Aorta (tissue), 5 donors: ENCODE measurements at places on chromosomes 1 and 21. TPM values are rescaled to one million over a fixed set of nuclear protein-coding genes. Genes with fewer than 3 reads are reported as not detected.

DNA sequence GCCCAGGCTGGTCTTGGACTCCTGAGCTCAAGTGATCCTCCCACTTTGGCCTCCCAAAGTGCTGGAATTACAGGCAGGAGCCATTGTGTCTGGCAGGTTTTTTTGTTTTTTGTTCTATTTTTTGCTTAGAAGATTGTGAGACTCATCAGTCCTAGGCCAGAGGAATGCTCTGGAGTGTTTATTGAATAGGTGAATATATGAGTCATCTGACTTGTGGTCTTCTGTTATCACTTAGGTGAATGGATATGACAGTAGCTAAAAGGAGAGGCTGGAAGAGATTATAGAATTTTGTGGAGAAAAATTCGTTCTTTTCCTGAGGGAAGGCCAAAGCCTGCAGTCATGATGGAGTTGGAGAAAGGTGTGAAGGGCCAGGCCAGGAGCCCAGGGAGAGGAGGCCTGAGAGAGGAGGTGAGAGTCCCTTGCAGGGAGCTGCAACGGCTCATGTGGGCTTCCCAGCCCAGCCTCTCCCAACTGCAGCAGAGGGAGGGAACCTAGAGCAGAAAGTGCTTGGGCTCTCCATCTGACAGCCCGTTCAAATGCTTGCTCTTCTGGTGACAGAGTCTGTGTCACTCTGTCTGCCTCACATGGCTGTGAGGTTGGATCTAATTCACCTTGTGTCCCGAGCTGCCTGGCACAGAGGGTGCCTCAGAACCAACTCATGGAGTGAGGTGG is 31.6 kb upstream of the ACOT11 start:
- H3K4me1 ChIP-seq = no peaks in the 10 kb centered on the region
- no peak overlapping the region for H3K4me3 ChIP-seq
- no peak for DNase-seq
- no peaks in the 10 kb centered on the region for H3K36me3 ChIP-seq

- no peaks in the 10 kb centered on the region for H3K4me1 ChIP-seq
- DNase-seq = no peak
- no peaks in the 10 kb centered on the region for H3K36me3 ChIP-seq
- no peak overlapping the region for H3K4me3 ChIP-seq
Observed at GRCh38 chr21:36452281-36452825, 27.6 kb downstream of the CLDN14 start.

DNA sequence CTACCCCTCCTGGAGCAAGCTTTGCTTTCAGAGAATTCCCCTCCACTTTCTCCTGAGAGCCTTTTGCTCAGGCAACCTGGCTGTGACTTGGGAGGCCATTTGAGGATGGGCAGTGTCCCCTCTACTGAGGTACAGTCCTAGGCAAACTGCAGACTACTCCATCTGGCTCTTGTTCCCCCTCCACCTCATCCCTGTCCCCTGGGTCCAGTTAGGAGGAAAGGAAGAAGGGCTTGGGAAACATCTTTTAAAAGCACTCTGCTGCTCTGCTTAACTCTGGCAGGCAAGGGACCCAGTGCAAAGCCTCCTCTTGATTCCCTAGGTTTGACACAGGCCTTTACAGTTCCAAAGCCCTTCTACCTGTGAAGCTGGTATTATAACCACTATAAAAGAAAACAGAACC is 108.2 kb downstream of the NAV1 start:
- H3K27me3 ChIP-seq = no peaks in the 10 kb centered on the region
- no peaks in the 10 kb centered on the region for H3K36me3 ChIP-seq
- H3K4me3 ChIP-seq = no peak overlapping the region
- no peak overlapping the region for H3K27ac ChIP-seq
- no peak for DNase-seq
- no peaks in the 10 kb centered on the region for H3K4me1 ChIP-seq

DNA sequence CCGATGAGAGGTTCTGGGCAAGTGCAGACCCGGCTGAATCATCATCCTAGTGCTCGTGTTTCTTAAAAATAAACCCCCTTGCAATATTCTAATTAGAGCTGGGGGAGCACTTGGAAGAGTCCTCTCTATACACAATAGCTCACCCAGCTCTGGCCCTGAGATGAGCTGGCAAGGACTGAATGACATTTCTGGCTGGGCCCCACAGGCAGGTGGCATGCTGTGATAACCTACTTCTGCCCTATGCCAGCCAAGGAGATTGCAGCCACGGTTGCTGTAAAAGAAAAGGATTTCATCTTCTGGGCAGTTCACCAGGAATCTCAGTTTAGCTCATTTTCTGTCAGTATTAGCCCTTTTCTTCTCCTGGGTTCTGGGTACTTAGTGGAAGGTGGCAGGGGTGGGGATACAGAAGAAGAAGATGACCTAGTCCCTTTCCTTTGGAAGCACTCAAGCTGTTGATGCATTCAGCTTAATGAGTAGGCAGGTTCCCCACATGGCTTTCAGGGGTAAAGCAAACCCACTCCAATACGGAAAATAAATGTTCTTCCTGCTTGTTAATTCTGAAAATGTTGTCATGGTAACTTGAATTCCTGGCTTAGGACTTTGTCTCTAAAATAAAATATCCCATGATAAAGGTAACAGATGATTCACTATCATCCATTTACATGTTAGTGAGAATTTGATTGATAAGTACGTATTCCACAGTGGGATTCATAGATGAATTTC is 32.2 kb downstream of the VASH2 start:
- DNase-seq = no peak
- no peak overlapping the region for H3K27ac ChIP-seq
- H3K36me3 ChIP-seq = no peaks in the 10 kb centered on the region
- H3K4me3 ChIP-seq = no peak overlapping the region
- no peaks in the 10 kb centered on the region for H3K27me3 ChIP-seq
- no peaks in the 10 kb centered on the region for H3K4me1 ChIP-seq

- DNase-seq = no peak
- no peak overlapping the region for H3K4me3 ChIP-seq
- H3K4me1 ChIP-seq = no peaks in the 10 kb centered on the region
- H3K27ac ChIP-seq = no peak overlapping the region
- H3K36me3 ChIP-seq = no peaks in the 10 kb centered on the region
Observed at GRCh38 chr1:12215118-12215961, 14.5 kb upstream of the VPS13D start.

DNA sequence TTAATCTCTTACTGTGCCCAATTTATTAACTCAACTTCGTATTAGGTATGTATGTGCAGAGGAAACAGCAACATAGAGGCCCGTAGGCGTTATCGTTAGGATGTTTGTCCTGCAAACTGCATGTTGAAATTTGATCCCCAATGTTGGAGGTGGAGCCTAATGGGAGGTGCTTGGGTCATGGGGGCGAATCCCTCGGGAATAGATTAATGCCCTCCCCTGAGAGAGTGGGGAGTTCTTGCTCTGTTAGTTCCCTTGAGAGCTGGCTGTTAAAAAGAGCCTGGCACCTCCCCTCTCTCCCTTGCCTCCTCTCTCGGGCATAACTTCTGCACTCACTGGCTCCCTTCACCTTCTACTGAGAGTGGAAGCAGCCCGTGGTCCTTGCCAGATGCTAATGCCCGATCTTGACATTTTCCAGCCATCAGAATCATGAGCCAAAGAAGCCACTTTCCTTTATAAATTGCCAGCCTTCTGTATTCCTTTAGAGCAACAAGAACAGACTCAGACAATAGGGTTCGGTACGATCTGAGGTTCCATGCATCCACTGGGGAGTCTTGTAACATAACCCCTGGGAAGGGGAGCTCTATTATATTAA is 149.0 kb upstream of the RAB4A start:
- peak overlapping the region; percentile 59 for H3K27ac ChIP-seq
- H3K4me3 ChIP-seq = no peak overlapping the region
- no peaks in the 10 kb centered on the region for H3K36me3 ChIP-seq
- no peaks in the 10 kb centered on the region for H3K27me3 ChIP-seq
- peaks cover 4% of the 10 kb centered on the region for H3K4me1 ChIP-seq
- DNase-seq = no peak

DNA sequence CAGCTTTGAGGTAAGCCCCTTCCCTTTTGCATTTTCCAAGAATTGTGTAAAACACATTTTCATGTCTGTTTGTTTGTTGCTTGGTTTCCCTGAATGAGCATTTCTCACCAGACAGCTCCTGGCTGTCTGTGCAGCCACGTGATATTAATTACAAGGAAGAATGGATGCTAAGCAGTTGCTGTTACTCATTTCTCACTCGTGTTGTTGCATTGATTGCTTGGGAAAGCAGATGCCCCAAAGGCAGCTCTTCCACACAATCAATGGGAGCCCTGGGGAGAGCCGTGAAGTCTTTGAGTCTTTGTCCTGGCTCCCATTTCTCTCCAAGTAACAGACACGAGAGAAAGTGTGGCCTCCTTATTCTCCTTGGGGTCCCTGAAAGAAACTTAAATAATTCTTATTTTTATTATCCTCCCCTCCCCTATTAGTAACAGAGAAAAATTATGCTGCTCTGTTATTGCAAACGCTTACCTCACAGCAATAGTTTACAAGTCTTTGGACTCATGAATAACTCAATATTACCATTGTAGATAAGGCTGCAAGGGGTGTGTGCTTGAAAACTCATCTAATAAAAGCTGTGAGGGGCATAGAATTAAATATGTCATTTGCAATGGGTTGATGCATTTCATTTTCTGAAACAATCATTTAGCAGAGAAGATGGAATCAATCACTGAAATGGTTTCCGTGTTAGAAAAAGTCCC is 127.7 kb upstream of the CAMK1G start:
- no peak for DNase-seq
- no peak overlapping the region for H3K27ac ChIP-seq
- H3K4me1 ChIP-seq = no peaks in the 10 kb centered on the region
- H3K36me3 ChIP-seq = no peaks in the 10 kb centered on the region
- no peak overlapping the region for H3K4me3 ChIP-seq
- H3K27me3 ChIP-seq = no peaks in the 10 kb centered on the region

- no peak for DNase-seq
- H3K27me3 ChIP-seq = no peaks in the 10 kb centered on the region
- peaks cover 16% of the 10 kb centered on the region for H3K36me3 ChIP-seq
- no peaks in the 10 kb centered on the region for H3K4me1 ChIP-seq
Observed at GRCh38 chr1:156964441-156964840, 44.0 kb downstream of the LRRC71 start.

Gene MYOG
- not detected for total RNA-seq

Gene TMOD4
- total RNA-seq = 0.78 TPM
